Stimulated activated CD8-positive, alpha-beta memory T cell treated with anti-CD3 and anti-CD28 coated beads, Interleukin-4, amount 100 ng/mL, for 1 hour (primary cell): ENCODE measurements at places on chromosomes 3 and 15.

- no peak for DNase-seq
These were observed 126.4 kb downstream of the OXSM start for GRCh38 chr3:25916321-25916720.

GRCh38 chr3:109242187-109242523, 74.2 kb downstream of the DPPA2 start:
- no peak for DNase-seq

GRCh38 chr3:141403576-141403975, 35.3 kb downstream of the ZBTB38 start:
- no peak for DNase-seq

DNA sequence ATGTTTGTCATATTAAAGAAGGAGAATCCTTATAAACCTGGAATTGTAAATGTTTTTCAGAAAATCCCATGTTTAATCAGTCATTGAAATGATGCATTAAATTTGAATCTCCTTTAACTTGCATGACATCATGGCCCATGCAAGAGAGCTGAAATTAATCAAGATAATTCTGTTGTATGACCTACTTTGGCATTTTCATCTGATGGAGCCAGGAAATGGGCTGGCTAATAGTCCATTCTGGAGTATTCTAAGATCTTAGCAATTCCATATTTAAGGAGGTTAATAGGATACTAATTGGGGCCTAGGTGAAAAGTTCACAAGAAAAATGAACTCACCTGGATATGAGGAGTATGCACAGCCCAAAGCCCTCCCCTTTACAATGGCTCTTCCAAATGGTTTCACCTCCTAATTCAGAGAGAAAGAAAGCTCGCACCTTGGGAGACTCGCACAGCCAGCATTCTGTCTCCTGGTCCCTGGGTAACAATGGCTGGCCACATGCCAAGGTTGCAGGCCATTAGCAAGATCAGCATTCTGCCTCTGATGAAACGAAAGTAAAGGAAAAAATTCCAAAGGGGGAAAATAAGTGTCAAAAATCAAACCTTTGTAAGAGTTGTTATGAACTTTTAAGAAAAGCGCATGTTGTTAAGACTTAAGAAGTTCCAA, 786.4 kb downstream of the MCTP2 start:
- no peak for DNase-seq

DNA sequence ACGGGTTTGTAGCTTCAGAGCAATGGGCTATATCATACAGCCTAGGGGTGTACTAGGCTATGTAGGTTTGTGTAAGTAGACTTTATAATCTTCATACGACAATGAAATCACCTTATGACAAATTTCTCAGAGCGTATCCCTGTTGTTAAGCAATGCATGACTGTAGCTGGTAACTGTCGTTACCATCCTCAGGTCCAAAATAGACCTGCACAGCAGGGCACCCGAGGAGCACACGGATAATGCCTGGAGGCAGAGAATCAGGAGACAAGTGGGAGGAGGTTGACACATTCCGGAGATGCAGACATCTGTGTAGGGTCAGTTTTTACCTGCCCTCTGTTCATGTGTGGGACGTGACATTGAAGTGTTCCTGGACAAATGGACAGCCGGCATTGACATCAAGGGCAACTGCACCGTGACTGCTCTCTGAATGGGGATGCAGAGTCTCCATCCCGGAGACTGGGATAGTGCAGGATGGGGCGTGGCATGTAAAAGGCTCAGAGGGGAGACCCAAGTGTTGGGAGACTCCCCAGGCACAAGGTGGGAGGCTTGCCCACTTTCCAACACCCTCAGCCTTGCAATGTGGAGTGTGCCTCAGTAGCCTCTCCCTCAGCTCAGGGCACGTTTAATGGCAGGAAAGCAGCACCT, 45.9 kb upstream of the PGPEP1L start:
- DNase-seq, result no peak

- no peak for DNase-seq
These were observed 28.6 kb upstream of the TEX264 start for GRCh38 chr3:51642462-51642861.

- DNase-seq, result no peak
These were observed 1.0 kb upstream of the ONECUT1 start for GRCh38 chr15:52790941-52791751.

GRCh38 chr3:62870321-62870720, 4.9 kb downstream of the CADPS start:
- no peak for DNase-seq

- no peak for DNase-seq
These were observed 75.4 kb upstream of the HACD2 start for GRCh38 chr3:123660141-123660675.

GRCh38 chr3:166785876-166786275, 594.2 kb downstream of the ZBBX start:
- no peak for DNase-seq

DNA sequence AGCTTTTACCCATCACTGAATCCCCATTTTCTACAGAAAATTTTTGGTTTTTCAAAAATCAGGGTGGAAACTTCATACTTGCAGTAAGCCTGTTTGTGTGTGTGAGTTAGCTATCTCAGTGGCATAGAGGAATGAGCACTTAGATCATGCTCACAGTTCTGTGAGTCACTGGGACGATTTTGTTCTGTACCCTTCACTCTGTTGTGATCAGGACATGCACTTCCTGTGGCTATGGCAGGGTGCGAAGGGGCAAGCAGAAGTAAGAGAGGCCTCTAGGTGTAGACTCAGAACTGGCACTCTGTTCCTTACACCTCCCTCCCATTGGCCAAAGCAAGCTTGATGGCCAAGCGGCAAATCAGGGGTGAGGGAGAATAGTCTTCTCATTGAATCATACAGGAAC, 11.6 kb downstream of the NIPA2 start:
- DNase-seq, result no peak

DNA sequence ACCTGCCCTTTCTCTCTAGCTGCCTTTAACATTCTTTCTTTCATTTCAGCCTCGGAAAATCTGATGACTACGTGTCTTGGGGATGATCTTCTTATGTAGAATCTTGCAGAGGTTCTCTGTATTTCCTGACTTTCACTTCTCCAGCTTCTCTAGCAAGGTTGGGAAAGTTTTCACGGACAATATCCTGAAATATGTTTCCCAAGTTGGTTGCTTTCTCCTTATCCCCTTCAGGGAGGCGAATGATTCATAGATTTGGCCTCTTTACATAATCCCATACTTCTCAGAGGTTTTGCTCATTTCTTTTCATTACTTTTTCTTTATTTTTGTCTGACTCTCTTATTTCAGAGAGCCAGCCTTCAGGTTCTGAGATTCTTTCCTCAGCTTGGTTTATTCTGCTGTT, 62.1 kb upstream of the CCDC54 start:
- no peak for DNase-seq

- DNase-seq, result no peak
These were observed 2.6 kb downstream of the GPR160 start for GRCh38 chr3:170040418-170040817.

- DNase-seq, result no peak
These were observed 403.7 kb downstream of the SOX2 start for GRCh38 chr3:182115328-182116015.

DNA sequence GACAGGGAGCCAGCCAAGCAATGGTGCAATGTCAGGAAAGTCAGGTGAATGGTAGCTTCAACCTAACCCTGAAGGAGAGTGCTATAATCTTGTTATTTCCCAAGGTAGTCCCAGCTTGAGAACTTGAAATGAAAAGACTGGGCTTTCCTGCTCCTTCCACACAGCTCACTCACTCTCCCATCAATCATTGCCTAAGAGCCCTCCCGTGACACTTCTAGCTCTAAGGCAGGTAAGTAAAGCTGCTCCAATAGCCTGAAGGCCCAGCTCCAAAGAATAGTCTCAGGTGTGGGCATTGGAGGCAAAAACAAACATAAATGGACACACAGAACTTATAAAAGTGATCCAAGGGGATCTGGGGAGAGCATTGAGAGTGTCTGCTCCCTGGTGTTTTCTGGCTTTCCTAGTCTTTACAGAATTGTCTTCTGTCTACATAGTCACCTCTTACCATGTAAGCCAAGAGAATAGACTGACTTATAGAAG, 63.1 kb upstream of the TBC1D5 start:
- no peak for DNase-seq

GRCh38 chr15:50055332-50055731, 63.7 kb downstream of the ATP8B4 start:
- no peak for DNase-seq

DNA sequence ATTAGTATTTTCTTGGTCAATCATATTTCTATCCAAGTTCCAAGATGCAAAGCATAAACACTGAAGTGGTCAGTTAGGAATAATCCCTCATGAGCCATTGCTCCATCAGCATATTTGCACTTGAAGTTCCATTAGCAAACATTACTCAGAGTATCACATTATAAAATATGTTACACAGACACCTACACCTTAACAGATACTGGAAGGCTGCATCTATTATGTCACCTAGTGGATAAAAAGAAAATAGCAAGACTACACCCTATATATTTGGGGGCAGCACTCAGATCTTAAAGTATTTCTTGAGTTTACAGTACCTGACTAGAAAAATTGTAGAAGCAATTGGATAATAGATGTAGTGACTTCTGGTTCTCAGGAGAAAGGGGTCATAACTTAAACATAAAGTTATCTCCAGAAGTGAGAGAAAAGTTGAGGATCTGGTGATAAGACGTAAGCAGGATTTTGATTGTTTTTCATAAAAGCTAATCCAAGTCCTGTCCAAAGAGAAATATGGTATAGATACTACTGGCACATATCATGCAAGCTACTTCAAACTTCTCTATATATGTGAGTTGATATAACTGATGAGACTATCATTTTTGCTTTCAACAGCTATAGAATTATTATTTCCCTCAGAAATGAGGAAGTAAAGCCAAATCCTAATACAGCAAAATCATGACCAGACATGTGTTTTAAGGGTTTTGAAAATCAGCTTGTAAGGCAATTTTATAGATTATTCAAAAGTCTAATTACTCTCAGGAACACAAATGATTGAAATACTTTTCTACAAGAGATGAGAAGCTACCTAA, 422.2 kb downstream of the GBE1 start:
- DNase-seq, result no peak

DNA sequence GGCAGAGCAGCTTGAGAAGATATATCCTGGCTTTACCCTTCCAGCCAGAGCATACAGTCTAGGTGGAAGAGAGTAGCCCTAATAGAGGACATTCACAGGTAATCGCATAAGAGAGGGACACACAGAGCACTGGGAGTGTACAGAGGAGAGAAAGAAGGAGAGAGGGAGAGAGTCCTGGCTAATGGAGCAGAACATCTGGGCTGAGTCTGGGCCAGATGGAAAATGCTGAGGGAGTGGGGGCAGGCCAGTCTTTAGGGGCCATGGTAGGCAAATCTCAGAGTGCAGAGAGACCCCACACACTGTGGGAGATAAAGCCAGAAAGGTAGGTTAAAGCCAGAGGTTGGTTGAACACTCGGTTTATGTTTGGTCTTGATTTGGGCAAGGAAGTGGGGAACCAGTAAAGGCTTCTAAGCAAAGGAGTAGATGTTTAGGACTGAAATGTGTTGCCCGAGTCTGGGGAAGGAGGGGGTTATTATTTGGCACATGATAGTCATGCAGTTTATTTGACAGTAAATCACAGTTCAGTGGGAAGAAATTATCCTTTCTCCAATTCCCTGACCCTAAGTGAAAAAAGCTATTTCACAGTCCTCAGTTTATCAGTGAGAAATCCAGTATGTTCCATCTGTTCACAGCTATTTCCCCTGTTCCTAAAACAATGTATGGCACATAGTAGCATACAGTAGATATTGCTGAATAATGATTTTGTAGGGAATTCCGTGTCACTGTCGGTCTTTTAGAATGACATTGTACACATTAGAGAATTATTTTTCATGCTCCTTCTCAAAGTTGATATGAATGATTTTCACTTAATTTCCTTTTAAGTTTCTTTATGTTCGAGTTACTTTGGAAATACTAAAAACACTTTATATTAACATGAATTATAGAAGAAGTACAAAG, 45.7 kb downstream of the PDHB start:
- no peak for DNase-seq

- DNase-seq, result no peak
These were observed 89.8 kb downstream of the CADPS start for GRCh38 chr3:62785384-62785783.

- no peak for DNase-seq
These were observed 130.3 kb downstream of the THRB start for GRCh38 chr3:24364359-24364758.

- no peak for DNase-seq
These were observed 11.6 kb downstream of the EAF1 start for GRCh38 chr3:15438983-15439382.

- no peak for DNase-seq
These were observed 337.9 kb upstream of the GRM7 start for GRCh38 chr3:6523043-6523442.

DNA sequence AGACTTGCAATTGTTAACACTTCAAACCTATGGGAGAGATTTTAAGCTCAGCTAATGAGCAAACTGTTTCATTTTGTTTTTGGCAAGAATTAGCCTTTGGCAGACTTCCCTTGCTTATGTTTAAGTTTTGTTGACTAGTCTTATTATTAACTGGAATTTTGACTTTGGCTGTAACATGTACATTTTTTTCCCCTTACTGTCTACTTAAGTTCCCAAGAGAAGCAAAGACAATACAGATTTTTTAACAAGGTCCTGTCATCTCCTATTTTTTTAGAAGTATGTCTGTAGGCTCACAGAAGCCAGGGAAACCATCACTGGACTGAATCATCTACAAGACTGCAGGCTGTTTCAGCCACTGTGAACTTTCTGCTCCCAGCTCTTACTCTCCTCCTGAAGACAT, 74.3 kb downstream of the DGKG start:
- DNase-seq, result no peak

DNA sequence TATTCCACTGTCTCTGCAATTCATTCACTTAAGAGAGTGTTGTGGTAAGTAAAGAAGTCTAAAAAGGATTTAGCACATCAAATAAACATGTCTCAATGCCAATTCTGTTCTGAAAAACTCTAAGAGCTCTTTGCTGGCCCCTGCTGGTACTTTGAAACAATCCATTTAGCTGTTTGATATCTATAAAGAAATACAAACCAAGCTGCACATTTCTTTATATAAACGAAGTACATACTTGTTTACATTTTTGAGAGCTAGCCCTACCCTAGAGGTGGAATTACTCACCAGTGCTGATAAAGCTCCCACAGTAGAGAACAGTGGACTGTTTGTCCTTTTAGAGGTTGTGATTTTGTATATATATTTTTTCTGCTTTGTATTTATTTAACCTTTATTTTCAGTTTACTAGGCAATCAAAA, 75.5 kb downstream of the NEDD4 start:
- DNase-seq, result no peak
